ENCODE measurements at places on chromosomes 7 and 10.

DNA sequence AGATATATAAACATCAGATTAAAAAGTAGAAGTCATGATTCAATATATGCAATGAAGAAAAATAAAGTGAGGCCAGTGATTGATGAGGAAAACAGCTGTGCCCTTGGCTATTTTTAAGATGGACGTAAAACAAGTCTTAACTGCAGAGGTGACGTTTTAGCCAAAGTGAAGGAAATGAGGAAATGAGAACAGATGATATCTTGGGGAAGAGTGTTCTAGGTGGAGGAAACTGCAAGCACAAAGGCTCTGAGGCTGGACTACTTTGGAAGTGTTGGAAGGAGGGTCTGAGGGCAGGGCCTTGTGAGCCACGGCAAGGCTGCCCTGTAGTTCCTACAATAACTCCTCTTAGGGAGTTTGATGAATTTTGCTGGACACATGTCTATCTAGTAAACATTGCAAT is 140.5 kb upstream of the AKR1E2 start:
- DNase-seq = no peak

- no peak for DNase-seq
These were observed 78.0 kb upstream of the ANKRD1 start for GRCh38 chr10:90998733-90999511.

DNA sequence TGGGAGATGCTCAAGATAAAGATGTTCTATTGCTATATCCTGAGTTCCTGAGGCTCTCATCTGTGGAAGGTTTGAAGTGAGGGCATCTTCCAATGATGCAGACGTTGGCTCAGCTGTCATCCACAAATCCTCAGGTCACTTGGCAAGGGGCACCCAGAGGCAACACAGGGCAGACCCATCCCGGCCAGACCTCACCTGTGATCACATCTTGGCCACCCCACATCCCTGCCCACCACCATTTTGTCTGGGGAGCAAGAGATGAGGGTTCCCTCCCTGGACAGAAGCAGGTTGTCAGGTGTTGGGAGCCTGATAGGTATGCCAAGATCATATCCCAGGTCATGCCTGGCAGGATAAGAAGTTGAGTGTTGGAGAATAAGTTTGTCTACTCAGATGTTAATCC is 918.2 kb upstream of the ZNF722 start:
- no peak for DNase-seq

GRCh38 chr10:75718991-75719390 is 287.6 kb downstream of the LRMDA start:
- DNase-seq = no peak

- DNase-seq = no peak
These were observed 140.2 kb downstream of the AUTS2 start for GRCh38 chr7:69738396-69738951.

DNA sequence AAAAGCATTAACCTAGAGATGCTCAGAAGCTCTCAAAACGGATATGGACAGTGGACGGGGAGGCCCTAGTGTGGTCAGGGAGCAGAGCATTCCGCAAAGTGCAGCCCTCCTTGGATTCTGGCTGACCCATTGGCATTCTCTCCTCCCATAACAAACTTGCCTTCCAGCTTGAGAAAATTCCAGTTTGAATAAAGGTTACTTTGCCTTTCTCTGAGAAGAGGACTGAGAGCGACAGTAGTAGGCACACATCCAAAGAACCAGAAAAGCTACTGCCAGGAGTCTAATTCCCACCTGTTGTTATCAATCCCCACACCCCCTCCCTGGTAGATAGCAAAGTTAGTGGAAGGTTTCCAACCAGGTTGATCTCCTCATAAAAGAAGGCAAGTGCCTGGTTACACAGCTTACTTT is 84.7 kb upstream of the TRIL start:
- no peak for DNase-seq

GRCh38 chr10:94006591-94007550 is 13.1 kb downstream of the PLCE1 start:
- no peak for DNase-seq

DNA sequence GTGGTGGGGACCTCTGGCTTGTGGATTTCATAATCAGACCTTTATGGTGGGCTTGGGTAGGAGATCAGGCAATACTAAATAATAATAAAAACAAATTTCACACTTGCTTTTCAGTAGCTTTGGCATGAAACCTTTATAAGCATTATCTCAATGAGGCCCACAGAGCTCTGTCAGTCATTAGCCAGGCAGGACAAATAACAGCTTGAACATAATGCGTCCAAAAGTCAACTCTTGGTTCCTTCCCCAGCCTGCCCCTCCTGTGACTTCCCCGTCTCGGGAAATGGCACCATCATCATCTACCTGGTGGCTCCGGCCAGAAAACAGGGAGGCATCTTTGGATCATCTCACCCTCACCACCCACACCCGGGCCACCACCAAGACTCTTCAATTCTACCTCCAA is 40.8 kb downstream of the KCTD7 start:
- DNase-seq = no peak

GRCh38 chr7:142898377-142899170 is 13.0 kb upstream of the TRPV6 start:
- no peak for DNase-seq

DNA sequence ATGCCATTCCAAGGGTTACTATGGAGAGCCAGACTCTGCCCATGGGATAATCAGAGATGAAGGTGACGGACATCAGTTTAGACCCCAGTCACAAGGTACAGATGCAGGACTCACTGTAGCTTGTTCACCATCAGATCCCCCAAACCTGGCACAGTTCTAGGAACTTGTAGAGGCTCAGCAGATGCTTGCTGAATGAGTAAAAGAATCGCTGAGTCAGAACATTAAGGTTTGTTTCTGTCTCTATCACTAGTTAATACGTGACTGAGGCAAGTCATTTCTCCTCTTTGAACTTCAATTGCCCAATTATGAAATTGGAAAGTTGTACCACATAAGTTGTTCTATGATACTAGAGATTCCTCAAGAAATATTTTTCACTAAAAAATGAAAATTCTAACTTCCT is 65.1 kb downstream of the PPP1R3C start:
- no peak for DNase-seq

DNA sequence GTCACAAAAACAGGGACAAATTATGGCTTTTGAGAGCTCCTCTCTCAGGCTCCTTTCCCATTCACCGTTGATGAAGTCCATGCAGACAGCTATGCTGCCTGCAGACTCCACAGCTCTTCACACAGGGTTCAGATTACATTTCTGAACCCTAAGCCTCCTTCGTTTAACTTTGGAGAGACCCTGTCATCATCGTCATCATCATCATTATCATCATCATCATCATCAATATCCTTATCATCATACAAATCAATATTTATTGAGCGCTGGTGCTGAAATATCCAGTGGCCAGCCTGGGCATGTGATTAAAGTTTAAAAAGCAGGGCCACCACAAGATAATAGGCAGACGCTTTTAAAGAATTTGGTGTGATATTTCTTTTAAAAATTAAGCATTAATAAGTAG is 66.6 kb downstream of the FRMPD2 start:
- DNase-seq = no peak

DNA sequence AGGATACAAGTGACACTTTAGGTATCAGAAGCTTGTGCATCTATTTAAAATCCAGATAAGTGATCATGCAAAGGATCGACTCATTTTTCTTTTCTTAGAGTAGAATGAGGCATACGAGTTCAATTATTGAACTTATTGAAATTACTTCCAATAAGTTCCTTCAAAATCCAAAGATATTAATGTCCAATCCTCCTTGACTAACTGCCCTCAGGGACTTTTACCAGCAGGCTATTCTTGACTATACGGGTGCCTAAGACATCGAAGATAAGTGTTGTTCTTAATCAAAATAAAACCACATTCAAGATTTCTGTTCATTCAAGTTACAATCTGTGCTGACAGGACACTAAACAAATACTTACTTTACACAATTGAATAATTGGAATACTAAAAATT is 74.5 kb upstream of the SP4 start:
- DNase-seq = no peak

GRCh38 chr7:142263598-142264380 is 5.9 kb upstream of the PRSS58 start:
- DNase-seq = no peak

DNA sequence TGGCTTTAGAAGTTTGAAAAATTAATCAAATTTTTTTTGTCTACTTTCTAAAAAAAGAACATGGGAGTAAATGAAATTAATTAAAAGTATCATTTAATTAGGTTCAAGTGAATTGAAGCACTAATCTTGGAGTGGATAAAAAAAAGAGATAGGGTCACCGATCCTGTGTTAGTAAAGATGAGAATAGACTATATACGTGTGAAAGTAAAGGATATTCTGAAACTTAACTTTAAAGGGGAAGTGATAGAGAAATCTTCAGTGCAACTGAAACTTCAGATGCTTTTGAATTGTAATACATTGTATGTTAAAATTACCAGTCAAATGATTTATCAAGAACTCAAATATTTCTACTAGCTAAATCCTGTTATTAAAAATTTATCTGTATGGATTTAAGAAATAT is 4.8 kb downstream of the NHLRC2 start:
- DNase-seq = no peak

DNA sequence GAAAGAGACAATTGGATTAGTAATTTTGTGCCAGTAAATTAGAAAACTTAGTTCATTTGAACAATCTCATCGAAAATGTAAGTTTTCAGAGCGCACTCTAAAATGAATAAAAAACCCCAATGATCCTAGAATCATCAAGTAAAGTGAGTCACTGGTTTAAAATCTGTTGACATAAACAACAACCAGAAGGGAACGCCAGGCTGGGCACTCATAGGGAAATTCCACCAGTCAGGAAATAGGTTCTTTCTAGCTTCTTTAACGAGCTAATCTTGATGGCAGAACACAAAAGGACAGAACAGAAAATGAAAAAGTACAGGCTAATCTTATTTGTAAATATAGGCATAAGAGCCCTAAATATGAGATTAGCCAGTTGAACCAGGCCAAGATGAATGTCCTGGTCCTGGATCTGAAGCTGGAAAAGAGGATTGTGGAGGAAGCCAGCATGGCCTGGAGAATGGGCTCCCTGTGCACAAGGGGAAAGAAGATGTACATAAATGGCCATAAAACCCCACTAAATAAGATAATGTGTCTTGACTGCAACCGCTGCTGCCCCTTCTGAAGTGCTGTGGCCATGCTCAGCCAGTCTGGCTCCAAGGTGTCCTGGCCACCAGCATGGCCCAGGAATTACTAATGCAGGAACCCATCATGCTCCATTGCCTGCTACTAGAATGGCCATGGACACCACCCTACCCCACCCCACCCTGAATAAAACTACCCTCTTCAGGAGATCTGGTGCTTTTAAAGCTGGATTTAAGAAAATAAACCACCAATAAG is 114.0 kb downstream of the WDFY4 start:
- no peak for DNase-seq

Measured in stimulated activated CD4-positive, alpha-beta T cell treated with anti-CD3 and anti-CD28 coated beads, Interleukin-1b, Interleukin-23, amount 100 ng/mL, for 1 hour (primary cell).